ENCODE measurements at places on chromosomes 1 and 21.

DNA sequence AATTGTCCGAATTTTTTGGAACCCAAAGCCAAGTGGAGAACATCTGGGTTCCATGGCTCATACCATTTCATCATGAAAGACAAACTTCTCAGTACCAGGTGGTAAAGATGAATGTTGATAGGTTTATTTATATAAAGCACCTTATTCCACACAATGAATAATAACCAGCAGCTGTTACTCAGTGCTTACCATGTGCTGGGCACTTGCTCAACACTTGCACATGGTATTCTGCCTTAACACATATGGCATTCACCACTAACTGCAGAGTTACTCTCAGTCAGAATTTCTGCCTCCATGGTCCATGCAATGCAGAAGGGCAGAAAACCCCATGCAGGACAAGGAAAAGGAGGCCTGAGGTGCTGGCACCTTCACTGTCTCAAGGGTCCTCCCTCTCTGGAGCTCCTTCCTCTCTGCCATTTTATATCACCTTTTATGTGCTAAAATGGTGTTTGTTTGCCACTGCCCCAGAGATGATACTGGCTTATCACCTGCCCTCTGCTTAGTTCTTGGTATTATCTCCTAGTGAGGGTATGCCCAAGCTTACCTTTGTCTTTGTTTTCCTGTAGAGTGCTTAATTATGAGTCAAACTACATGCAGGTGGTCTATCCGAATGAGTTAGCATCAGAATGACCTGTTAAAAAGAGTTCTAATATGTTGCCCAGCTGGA is 76.7 kb upstream of the ZNF326 start:
- no peak for DNase-seq

GRCh38 chr1:50666849-50667248 is 243.6 kb upstream of the DMRTA2 start:
- no peak for DNase-seq

- no peak for DNase-seq
These were observed 1.7 kb upstream of the OPTC start for GRCh38 chr1:203492082-203492747.

- DNase-seq = no peak
These were observed 149.7 kb upstream of the JUN start for GRCh38 chr1:58933599-58933926.

DNA sequence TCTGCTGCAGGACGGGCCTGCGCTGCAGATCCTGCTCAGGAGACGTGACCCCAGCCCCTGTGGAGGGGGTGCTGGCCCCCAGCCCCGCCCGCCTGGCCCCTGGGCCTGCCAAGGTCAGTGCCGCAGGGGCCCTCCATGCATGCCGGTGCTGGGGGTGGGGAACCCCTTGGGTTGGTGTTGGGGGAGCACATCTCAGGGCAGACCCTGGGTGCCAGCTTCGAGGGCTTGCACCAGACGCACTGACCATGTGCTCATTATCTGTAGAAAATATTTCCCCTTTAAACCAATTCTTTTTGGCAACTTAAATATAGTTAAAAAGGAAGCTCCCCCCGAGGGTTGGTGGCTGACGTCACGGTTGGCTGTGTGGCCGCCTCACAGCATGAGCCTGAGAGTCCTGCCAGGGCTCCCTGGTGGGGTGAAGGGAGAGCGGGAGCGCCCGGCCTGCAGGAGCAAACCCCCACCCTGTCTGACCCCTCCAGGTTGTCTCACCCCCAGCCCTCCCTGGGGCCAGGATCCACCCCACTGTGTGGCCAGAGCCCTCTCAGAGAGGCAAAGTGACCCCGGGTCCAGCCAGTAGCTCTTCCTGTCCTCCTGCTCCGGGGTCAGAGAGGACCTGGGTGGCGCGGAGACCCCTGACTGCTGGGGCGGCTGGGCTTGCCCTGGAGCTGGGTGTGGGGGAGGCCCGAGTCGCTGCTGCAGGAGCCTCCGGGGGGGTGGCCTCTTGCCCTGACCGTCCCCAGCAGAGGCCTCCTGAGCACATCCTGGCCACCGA is 5.3 kb upstream of the PFKL start:
- DNase-seq = no peak

GRCh38 chr1:53317646-53318539 is 10.0 kb downstream of the LRP8 start:
- DNase-seq = no peak

GRCh38 chr1:199290186-199290585 is 651.3 kb downstream of the PTPRC start:
- no peak for DNase-seq

GRCh38 chr1:70819231-70819630 is 228.4 kb downstream of the PTGER3 start:
- no peak for DNase-seq

- no peak for DNase-seq
These were observed 14.3 kb downstream of the LMX1A start for GRCh38 chr1:165342168-165342567.

DNA sequence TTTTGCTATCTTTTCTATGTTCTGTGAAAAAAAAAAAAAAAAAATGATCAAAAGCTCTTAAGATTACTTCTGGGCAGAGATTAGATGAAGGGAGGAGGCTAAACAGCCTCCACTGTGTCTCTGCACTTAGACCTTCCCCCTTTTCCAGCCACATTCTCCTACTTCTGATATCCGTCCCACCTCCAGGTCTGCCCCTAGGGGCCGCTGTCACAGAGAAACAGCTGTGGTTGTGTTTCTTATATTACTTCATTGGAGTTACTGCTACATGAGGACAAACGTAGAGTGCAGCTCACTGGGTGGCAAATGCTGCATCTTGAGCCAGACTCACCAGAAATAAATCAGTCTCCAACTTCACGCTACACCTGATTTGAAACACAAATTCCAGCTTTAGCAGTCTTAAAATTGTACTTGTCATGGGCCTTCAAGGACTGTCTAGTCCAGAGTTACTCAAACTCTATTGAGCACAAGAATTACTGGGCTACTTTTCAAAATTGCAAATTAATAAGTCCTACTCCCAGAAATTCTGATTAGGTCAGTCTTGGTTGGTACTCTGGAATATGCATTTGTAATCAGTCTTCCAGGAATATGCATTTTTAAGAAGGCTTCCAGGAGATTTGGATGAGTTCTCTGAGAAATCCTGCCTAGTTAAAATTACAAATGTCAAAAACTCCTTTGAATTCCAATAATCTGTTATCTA is 125.2 kb upstream of the PTBP2 start:
- DNase-seq = peak; percentile 7

DNA sequence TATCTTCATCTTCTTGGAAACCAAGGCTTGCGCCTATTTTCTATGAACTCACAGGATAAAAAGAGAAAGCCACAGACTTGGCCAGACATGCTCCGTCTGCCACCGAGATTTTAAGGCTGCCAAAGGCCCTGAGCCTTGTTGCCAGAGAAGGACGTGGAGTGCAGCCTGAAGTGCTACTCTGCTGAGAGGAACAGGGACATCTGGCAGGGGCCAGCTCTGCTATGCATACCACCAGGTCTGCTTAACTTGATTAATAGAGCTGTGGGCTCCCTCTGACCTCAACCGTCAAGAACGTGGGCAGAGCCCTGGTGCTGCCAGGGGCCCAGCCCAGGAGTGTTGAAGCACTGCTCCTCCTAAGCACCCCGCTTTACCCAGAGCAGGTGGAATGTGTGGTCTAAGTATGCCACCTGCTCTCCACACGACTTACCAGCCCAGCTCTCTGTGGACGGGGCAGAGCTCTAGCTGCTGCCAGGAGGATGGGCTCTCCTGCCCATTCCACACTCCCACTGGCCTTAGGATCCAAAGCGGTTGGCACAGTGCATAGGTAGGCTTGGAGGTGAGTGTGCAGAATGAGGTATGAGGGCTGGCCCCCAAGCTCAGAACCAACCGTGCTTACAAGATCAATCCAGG is 10.6 kb downstream of the HCRTR1 start:
- DNase-seq = no peak

- no peak for DNase-seq
These were observed 853 bp downstream of the USP16 start for GRCh38 chr21:29025328-29025713.

- no peak for DNase-seq
These were observed 100.1 kb downstream of the ATF6 start for GRCh38 chr1:161866241-161866640.

DNA sequence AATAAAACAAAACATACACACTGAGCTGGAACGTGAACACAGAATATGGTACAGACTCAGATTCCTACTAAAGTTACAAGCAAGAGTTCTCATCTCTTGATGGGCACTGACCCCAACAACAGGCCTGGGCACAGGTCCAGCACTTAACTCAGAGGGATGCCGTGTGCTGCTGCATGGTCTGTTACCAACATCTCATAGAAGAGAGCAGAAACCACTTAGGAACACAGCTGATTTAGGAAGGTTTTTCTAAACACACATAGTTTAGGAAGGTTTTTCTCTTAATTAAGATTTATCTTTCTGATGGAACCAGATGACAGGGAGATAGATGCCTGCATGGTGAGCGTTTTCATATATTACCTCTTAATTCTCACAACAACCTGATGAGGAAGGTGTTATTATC is 1.5 kb downstream of the GCLM start:
- no peak for DNase-seq

GRCh38 chr1:97424209-97424608 is 496.6 kb downstream of the DPYD start:
- no peak for DNase-seq

GRCh38 chr1:75811211-75811981 is 14.7 kb downstream of the MSH4 start:
- no peak for DNase-seq

DNA sequence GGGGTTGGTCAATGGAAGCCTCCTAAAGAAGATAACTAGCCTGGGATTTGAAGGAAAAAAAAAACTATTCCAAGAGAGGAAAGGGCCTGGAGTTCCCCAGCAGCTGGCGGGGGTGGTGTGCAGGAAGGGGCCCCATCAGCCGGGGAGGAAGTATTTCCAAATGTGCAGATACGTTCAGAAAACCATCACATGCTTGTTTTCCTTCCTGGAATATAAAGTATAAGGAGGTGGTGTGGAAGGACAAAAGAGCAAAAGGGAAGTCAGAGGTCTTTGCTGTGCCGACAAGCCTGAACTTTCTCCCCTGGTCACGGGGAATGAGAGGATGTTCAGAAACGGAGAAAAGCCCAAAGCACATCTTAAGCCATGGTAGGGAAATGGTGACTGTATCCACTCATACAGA is 72.0 kb upstream of the BACE2 start:
- DNase-seq = no peak

DNA sequence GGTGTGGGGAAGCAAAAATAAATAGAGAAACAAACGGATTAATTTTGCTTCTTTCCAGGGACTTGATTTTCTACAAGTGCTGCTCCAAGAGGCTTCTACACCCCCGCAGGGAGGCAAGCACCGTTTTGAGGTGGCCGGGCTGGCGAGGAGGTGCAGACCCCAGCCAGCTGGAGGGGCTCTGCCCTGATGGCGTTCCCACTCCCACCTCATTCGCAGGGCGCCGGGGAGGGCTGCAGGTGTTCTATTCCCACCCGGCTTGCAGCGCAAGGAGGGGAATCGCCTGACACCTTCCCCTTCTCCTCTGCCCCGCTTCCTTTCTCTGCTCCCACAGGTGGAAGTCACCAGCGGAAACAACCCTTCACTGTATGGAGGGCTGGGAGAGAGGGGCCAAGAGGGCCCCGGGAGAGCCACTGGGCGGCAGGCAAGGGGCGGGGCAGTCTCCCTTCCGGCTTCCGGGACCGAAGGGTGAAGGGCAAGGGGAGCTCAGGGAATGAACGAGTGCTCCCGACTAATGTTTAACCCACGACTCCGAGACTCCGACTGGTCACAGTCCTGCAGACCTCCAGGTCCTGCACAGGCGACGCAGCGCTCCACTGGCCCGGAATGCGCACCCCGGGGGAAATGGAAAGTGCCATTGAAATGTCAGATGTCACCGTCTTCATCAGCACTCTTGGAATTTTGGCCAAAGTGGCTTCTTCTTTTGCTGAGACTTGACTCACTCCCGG is 29.1 kb downstream of the TEX35 start:
- DNase-seq = no peak
